CD4-positive, alpha-beta T cell treated with Interleukin-1 beta for 1 hour (primary cell): ENCODE measurements at places on chromosomes 7 and 10.

DNA sequence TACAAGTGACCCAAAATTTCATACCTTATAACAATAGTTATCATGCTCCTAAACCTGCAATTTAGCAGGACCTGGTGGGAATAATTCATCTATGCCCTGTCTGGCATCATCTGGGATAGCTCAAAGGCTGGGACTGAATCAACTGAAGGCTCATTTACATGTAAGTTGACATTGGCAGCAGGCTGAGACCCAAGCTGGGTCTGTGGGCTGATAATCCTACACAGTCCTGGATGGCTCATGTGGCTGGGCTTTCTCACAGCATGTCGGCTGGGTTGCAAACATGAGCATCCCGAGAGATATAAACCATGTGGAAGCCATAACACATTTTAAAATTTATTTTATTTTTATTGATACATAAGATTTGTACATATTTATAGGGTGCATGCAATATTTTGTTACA lies 19.5 kb upstream of the ABCB5 start:
- no peak for DNase-seq

DNA sequence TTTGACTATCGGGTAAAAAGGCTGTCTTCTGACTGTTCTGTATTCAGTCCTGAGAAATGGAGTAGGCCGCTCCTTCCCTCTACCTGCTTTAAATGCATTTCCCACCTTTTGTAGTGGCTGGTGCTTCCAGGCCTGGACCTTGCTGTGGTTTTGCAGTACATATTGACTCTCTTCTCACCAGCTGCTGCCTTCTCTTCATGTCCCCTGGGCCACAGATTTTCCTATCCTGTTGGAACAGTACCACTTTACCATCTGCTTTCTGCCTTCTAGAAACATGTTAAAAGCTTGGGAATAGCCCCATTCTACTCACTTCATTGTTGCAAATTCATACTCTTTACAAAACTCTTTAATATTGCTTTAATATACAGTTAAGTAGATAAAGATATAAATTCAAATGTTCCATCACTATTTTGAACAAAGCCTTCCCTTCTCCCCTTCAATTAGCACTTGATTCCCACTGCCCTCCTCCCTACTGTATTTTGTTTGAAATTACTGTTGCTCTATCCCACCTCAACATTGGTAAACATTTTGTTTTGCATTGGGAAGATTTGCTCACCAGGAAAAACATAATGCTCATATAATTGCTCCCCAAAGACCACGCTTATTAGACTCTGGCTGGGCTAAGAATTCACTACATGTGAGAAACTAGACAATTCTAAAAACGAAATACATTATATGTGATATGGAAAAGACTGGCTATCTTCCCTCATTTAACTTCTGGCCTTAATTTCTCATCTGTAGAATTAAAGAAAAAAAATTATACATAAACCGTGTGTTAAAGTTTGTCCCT lies 17.3 kb upstream of the SEMA3C start:
- DNase-seq: no peak

GRCh38 chr10:131686781-131687420 lies 213.9 kb upstream of the PPP2R2D start:
- DNase-seq: no peak

GRCh38 chr7:47932016-47932415 lies 16.2 kb downstream of the PKD1L1 start:
- no peak for DNase-seq

DNA sequence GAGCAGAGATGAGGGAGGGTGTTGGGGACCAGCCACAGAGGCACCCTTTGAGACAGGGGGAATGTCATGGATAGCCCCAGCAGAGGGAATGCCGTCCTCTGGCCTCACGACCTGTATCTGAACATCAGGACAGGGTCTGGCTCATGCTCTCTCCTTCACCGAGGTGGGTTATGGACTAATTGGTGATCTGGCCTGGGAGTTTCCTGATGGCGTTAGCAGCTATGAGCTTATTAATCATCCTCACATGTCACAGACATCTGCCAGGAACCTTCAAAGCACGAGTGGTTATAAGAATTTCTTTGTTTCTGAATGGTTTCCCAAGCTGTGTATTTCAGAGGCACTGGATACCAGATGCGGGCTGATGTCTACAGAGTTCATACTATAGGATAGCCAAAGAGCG lies 6.9 kb downstream of the CPA4 start:
- no peak for DNase-seq

GRCh38 chr7:7188091-7188490 lies 5.7 kb downstream of the C1GALT1 start:
- DNase-seq: no peak

GRCh38 chr10:100928039-100928438 lies 15.3 kb downstream of the SLF2 start:
- DNase-seq: no peak

DNA sequence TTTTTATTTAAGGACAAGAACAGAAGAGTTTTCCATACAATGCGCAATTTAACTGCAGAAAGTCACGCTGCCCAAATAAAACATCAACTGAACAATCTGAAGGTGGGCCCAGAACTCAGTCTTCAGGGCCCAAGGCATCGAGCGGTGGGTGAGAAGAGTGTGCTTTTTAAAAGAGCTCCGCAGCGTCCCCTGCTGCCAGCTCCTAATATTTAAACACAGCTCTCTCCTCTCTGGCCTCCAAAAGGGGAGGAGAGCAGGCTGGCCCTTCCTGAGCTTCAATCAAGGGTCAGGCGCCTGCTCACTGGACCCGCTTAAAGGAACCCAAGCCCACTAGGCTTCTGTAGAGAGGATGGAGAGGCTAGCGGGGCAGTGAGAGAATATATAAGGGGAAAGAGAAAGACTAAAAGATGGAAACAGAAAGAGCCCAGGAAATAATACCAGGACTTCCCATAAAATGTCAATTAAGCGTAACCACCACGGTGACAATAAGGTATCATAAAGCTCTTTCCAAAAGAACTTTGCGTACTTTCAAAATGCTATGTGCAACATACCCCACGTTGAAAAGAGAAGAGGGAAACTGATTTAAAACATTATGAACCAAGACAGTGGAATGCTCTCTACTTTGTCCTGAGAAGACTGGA lies 2.8 kb downstream of the FAM53B start:
- DNase-seq: peak; percentile 75

- no peak for DNase-seq
Measured at GRCh38 chr10:76080451-76080850, 649.0 kb downstream of the LRMDA start.

GRCh38 chr7:118757066-118757465 lies 532.6 kb downstream of the ANKRD7 start:
- DNase-seq: no peak

DNA sequence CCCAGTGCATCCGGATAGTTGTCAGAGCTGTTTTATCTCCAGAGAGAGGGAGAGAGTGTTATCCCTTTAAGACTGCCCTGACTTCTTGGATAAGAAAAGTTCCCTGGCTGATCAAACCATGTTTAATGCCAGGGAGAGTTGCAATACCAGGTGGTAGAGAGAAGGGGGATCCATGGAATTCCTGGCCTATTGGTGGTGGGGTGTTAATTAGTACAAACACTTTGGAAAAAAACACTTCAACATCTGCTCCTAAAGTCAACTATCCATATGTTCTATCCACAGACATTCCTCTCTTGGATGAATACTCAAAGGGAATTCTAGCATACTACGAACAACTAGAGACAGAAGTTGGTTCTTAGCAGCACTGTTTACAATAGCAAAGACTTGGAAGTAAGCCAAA lies 307.2 kb downstream of the TCERG1L start:
- no peak for DNase-seq

DNA sequence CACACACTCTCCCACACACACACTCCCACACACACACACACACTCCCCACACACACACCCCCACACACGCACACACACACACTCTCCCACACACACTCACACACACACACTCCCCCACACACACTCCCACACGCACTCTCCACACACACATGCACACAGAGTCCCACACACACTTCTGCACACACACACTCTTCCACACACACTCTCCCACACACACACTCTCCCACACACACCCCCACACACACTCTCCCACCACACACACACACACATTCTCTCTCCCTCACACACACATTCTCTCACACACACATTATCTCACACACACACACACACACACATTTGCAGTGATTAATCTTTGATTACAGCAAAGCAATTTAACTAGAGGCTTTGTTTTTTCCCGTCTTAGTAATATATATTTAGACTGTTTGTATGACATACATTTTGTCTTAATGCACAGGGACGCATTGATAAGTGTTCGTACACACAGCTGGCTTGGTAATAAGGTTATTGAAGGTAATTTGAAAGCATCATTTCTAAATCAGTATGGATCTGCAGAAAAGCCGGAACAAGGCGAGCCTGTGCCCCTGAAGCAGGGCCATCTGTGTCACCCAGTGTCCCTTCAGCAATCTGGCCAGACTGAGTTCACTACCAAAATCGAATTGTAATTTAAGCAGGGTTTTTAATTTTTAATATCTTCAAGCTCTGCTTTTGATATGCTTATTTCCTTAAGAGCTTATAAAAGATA lies 69.9 kb upstream of the SH2B2 start:
- no peak for DNase-seq

GRCh38 chr7:70529914-70530585 lies 601.9 kb upstream of the GALNT17 start:
- DNase-seq: no peak

- DNase-seq: no peak
Measured at GRCh38 chr7:52669031-52669430, 366.4 kb upstream of the POM121L12 start.

DNA sequence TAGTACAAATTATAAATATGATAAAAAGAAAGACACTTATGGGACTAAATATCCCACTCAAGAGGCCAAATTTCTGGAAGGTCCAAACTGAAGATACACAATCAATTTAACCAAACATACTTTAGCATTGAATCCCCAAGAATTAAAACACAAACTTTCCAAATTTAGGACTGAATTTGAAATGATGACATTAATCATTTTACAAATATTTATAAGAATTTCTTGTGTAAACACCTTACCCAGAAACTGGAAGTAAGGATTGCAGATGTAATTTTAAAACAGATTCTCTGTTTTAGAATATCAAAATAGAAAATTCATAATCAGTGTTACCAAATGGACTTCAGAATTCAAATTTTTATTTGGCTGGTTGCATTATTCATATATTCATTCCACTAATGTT lies 588.2 kb upstream of the KCND2 start:
- no peak for DNase-seq

GRCh38 chr7:105690325-105690945 lies 109.1 kb upstream of the EFCAB10 start:
- no peak for DNase-seq

- no peak for DNase-seq
Measured at GRCh38 chr7:81159402-81159801, 240.6 kb upstream of the SEMA3C start.

DNA sequence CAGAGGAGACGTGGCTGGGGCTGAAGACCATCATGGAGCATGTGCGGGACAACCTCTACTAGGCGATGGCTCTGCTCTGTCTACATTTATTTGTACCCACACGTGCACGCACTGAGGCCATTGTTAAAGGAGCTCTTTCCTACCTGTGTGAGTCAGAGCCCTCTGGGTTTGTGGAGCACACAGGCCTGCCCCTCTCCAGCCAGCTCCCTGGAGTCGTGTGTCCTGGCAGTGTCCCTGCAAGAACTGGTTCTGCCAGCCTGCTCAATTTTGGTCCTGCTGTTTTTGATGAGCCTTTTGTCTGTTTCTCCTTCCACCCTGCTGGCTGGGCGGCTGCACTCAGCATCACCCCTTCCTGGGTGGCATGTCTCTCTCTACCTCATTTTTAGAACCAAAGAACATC lies 22.0 kb upstream of the CPA5 start:
- DNase-seq: no peak

DNA sequence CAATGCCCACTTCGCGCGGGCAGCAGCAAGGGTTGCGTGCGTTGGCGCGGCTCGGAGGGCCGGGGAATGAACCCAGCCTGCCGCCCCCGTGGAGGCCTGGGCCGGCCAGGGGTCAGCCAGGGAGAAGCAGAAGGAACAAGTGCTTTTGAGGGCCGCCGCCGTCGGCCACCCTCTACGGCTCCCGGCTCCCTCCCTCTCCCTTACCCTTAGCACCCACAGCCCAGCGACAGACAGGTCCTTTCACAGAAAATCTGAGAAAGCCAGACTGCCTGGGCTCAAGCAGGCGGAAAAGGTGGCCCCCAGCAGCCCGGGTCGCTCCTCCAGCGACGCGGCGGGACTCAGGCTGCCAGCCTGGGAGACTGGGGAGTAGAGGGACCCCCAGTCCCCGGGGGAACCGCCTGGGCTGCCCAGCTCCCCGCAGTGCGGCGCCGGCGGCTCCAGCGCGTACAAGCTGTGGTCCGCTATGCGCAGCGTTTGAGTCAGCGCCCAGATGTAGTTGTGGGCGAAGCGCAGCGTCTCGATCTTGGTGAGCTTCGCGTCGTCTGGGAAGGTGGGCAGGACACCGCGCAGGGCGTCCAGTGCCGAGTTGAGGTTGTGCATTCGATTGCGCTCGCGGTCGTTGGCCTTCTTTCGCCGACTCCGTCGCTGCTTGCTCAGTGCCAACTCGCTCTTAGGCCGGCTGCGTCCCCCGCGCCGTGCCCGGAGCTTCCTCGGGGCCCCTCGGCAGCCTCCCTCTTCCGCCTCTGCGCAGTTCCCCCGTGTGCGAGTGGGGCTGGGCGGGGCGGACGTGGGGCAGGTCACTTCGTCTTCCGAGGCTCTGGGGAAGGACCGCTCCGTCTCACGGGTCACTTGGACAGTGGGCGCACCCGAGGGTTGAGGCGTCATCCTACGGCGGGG lies 815 bp downstream of the NEUROG3 start:
- DNase-seq: no peak

GRCh38 chr7:16078076-16078952 lies 343.0 kb downstream of the CRPPA start:
- DNase-seq: peak; percentile 33

GRCh38 chr10:65430979-65431378 lies 1494.9 kb upstream of the LRRTM3 start:
- DNase-seq: no peak

- DNase-seq: no peak
Measured at GRCh38 chr10:130456616-130457015, 320.4 kb downstream of the GLRX3 start.

DNA sequence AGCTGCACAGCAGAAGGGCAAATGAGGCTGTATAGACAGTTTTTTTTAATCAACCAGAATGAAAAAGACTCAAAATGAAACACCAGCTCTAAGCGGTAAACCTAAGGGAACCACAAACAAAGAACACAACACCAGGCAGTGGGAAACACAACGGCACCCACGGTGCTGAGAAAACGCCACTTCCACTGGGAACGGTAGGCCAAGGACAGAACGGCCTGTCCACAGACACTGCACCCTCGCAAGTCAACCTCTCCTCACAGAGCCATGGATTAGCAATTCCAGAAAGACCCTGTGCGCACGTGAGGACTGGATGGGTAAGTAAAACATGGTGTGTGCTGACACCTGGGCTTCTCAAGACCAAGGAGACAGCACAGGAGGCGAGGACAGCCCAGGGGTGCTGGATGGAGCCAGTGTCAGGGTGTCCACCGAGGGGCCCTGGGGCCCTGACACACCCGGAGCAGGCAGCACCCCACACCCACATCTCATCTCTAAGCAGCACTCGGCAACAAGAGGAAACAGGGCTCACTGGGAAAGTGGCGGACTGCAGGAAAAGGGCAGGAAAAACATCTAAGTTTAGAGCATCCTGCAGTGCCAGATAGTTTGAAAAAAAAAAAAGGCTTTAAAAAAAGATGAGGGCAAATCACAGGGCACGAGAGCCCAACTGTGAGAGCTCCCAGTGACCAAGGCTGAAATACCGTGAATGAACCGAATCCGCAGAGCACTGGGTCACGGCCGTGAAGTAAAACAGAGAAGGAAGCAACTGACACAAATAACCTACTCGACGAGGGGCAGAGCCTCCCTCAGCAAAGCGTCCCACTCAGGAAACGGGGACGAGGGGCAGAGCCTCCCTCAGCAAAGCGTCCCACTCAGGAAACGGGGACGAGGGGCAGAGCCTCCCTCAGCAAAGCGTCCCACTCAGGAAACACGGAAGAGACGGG lies 120.2 kb downstream of the MAD1L1 start:
- DNase-seq: no peak
